ENCODE measurements at places on chromosomes 3 and 15.
A peak's percentile ranks its signal among the peaks of the same experiment; 100 is the strongest.

- ATAC-seq = no peak
- no peaks in the 10 kb centered on the region for H3K36me3 ChIP-seq
- H3K27ac ChIP-seq = no peak overlapping the region
- no peak overlapping the region for H3K4me3 ChIP-seq
- no peaks in the 10 kb centered on the region for H3K27me3 ChIP-seq
Measured at GRCh38 chr3:196547067-196547466, 21.3 kb downstream of the WDR53 start.

DNA sequence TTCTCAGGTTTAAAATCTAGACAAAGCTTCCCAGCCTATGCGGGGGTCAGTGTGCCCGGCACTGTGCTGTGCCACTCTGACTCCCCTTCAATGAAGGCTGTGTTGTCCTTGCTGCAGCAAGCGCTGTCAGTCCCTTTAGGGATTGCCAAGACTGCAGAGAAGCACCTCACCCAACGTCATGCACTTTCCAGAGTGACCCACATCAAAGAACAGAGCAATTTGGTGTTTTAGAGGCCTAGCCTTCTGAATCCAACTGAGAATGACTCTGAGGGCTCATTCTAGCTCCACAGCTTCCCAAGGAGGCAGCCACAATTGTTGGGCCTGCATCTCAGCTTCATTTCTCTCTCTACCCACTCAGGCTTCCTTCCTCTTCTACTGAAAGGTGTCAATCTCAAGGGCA is 26.4 kb downstream of the SLC9A9 start:
- no peaks in the 10 kb centered on the region for H3K27me3 ChIP-seq
- peak overlapping the region; percentile 17 for H3K27ac ChIP-seq
- H3K4me3 ChIP-seq = peak overlapping the region; percentile 21

- ATAC-seq = no peak
- H3K27ac ChIP-seq = no peak overlapping the region
- no peaks in the 10 kb centered on the region for H3K36me3 ChIP-seq
- no peak overlapping the region for H3K4me3 ChIP-seq
- H3K27me3 ChIP-seq = peaks cover 6% of the 10 kb centered on the region
Measured at GRCh38 chr15:86829245-86829644, 749.6 kb downstream of the AGBL1 start.

GRCh38 chr3:74357881-74358280 is 256.6 kb downstream of the CNTN3 start:
- no peak overlapping the region for H3K4me3 ChIP-seq
- ATAC-seq = no peak
- no peaks in the 10 kb centered on the region for H3K4me1 ChIP-seq
- no peaks in the 10 kb centered on the region for H3K27me3 ChIP-seq

- H3K27ac ChIP-seq = no peak overlapping the region
- H3K27me3 ChIP-seq = no peaks in the 10 kb centered on the region
- H3K4me1 ChIP-seq = peaks cover 6% of the 10 kb centered on the region
- no peaks in the 10 kb centered on the region for H3K36me3 ChIP-seq
- no peak for ATAC-seq
- no peak overlapping the region for H3K4me3 ChIP-seq
Measured at GRCh38 chr3:24052446-24052845, 107.4 kb downstream of the NR1D2 start.

GRCh38 chr3:126053949-126054569 is 29.9 kb downstream of the SLC41A3 start:
- no peak overlapping the region for H3K4me3 ChIP-seq
- peak; percentile 44 for ATAC-seq

DNA sequence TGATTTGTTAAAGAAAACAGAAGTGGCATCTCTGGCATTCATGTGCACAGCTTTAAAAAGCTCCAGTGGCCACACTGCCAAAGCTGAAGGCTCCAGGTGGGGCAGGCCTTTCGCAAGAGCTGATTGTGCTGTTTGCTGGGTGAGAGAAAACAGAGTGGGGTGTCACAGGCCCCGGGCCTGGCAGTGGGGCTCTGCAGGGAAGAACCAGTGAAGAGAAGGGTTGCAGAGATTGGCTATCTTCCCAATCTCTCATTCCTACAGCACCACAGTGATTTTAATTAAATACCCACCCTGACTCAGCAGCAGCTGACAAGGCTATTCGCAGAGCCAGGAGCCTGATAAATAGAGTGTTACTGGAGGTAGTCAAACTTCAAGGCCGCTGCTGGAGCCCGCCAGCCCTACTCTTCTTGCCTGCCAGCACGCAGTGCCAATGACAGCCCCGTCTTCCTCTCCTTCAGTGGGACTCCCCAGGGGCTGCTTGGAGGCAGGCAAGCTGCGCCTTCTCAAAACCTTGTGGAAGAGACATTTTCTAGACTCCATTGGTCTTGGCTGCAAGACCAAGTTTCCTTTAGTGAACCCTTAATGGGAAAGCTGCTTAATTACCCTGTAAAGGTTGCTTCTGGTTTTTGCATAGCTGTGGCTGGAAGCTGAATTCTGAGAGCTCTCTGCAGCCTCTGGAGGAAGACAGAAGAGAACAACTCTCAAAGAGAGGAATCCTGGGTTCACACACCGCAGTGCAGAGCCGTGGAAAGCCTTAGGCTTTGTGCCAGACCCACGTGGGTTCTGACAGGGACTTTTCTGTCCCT is 225.8 kb upstream of the SLCO3A1 start:
- no peaks in the 10 kb centered on the region for H3K36me3 ChIP-seq
- no peak for ATAC-seq
- H3K4me1 ChIP-seq = no peaks in the 10 kb centered on the region
- no peak overlapping the region for H3K4me3 ChIP-seq

GRCh38 chr3:184663756-184664155 is 48.1 kb downstream of the MAGEF1 start:
- ATAC-seq = no peak
- H3K27ac ChIP-seq = no peak overlapping the region
- H3K36me3 ChIP-seq = no peaks in the 10 kb centered on the region
- H3K4me3 ChIP-seq = no peak overlapping the region

DNA sequence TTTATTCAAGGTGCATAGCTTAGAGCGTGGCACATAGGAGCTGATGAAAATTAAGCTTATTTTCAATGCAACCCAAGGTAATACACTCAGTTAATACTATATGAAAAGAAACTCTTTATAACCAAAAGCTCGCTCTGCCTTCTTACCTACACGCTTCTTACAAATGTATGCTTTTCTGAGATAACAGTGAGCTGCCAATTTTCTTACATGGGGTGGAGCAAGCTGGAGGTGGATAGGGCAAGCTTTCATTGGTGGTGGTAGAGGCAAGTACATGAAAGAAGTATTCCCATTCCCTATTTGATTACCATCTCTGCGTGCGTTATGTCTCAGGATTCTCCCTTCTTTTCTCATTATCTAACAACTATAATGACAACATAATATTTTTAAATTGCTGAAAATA is 8.9 kb downstream of the DZIP3 start:
- H3K4me1 ChIP-seq = peaks cover 28% of the 10 kb centered on the region
- ATAC-seq = no peak
- no peaks in the 10 kb centered on the region for H3K36me3 ChIP-seq
- H3K27ac ChIP-seq = no peak overlapping the region
- no peak overlapping the region for H3K4me3 ChIP-seq

GRCh38 chr3:112460519-112461195 is 38.6 kb downstream of the BTLA start:
- H3K4me1 ChIP-seq = peaks cover 46% of the 10 kb centered on the region
- H3K4me3 ChIP-seq = peak overlapping the region; percentile 61
- peak overlapping the region; percentile 80 for H3K27ac ChIP-seq
- peak; percentile 43 for ATAC-seq
- H3K27me3 ChIP-seq = no peaks in the 10 kb centered on the region

DNA sequence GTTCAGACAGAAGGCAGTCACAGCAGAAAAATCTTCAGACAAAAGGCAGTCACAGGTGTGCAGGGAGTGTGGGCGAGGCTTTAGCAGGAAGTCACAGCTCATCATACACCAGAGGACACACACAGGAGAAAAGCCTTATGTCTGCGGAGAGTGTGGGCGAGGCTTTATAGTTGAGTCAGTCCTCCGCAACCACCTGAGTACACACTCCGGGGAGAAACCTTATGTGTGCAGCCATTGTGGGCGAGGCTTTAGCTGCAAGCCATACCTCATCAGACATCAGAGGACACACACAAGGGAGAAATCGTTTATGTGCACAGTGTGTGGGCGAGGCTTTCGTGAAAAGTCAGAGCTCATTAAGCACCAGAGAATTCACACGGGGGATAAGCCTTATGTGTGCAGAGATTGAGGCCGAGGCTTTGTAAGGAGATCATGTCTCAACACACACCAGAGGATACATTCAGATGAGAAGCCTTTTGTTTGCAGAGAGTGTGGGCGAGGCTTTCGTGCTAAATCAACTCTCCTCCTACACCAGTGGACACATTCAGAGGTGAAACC is 27.6 kb downstream of the ZNF589 start:
- ATAC-seq = peak; percentile 86
- peaks cover 59% of the 10 kb centered on the region for H3K36me3 ChIP-seq
- peak overlapping the region; percentile 86 for H3K27ac ChIP-seq

DNA sequence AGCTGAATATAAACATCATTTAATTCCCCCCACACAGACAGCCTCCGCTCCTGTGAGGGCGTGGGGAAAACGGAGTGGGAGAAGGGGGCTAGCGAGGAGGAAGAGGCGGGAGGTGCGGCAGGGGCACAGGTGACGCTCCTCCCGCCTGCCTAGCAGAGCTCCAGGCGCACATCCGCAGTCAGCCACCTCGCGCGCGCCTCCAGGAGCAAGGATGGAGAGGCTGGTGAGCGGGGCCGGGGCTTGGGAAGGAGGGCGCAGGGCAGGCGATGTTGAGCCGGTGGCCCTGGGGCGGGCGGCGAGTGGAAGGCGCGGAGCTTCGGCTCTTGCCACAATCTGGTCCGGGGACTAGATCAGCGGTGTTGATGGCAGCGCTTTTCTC is at the start of gene CD200:
Gene CD200 (plus strand): TSS at position 155 of the 379 bp plus-strand sequence. CDS start 57 bp downstream, at position 212.
- peak within 1 kb of the TSS; percentile 74 for H3K27ac ChIP-seq
- no peaks in the 10 kb centered on the region for H3K27me3 ChIP-seq
- H3K4me3 ChIP-seq = peak within 1 kb of the TSS; percentile 92
- peak; percentile 82 for ATAC-seq
- peaks cover 21% of the 10 kb centered on the region for H3K4me1 ChIP-seq

GRCh38 chr3:10600296-10600714 is 94.9 kb upstream of the ATP2B2 start:
- no peaks in the 10 kb centered on the region for H3K36me3 ChIP-seq
- ATAC-seq = no peak
- no peak overlapping the region for H3K27ac ChIP-seq

DNA sequence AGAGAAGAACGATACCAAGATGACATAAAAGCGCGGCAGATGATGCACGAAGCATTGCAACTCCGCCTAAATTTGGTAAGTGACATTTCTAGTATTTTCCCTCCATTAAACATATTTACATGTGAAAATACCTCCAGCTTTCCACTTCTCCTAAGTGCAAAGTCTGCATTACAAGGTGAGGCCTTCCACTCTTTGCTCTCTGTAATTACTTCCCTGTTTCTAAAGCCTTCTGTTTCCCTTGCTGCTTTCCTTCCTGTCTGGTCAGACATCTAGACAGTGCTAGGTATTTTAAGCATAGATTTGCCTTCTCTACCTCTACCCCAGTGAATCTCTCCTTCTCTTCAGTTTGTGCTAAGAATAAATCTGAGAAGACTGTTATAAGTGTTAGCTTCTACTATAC is 1.9 kb downstream of the P2RY12 start:
- H3K27me3 ChIP-seq = peaks cover 3% of the 10 kb centered on the region
- H3K27ac ChIP-seq = no peak overlapping the region
- no peak for ATAC-seq

DNA sequence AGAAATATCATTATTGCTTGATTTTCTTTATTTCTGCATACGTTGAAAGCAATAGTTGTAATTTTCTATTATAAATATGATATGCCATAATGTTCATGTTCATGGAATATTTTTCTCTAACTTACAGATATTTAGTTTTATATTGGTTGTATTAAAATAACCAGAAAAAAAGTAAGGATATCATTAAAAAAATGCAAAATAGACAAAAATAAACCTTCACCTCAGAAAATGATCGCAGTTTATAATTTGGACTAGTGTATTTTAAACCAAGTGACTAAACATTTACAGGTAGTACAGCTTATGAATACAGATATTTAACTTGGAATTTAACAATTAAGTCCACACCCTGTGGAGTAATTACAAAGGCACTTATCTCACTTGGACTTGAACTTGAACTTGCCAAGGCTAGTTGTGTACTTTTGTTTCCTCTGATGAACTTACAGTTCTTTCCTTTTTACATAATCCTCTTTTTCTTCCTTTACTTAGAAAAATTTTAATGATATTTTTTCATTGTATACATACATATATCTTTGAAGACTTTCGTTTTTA is 156.7 kb downstream of the CHL1 start:
- ATAC-seq = no peak
- peaks cover 3% of the 10 kb centered on the region for H3K4me1 ChIP-seq
- H3K27me3 ChIP-seq = no peaks in the 10 kb centered on the region
- H3K36me3 ChIP-seq = no peaks in the 10 kb centered on the region
- H3K4me3 ChIP-seq = no peak overlapping the region

GRCh38 chr15:73792415-73792814 is 39.3 kb upstream of the INSYN1 start:
- H3K27ac ChIP-seq = no peak overlapping the region
- peaks cover 14% of the 10 kb centered on the region for H3K27me3 ChIP-seq
- ATAC-seq = no peak
- H3K4me1 ChIP-seq = no peaks in the 10 kb centered on the region
- no peaks in the 10 kb centered on the region for H3K36me3 ChIP-seq

DNA sequence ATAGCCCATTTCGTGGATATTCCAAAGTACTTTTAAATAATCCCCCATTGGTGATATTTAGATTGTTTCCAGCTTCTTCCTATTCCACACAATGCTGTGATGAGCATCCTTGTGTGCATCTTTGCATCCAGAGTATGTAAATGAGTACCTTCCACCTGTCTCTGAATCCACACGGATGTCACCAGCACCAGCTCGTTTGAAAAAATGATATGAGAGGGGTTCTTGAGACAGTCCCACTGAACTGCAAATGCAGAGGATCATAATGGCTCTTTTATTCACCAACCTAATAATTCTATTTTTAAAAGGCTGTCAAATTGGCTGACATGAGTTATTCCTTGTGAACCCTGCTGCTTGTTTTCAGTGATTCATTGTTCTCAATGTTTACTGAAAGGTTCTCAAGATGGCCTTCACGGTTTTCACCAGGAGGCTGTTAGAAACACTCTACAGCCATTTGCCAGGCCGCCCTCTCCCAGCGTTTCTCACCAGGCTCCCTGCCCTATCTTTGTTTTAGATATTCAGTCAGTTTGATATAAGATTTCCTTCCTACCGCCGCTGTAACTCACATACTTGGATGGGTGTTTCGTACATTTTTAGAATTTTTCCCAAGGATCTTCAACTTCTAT is 96.7 kb upstream of the PTPRG start:
- ATAC-seq = no peak
- H3K27ac ChIP-seq = no peak overlapping the region
- peaks cover 3% of the 10 kb centered on the region for H3K27me3 ChIP-seq
- no peak overlapping the region for H3K4me3 ChIP-seq

GRCh38 chr3:154776549-154777225 is 303.4 kb upstream of the MME start:
- H3K4me3 ChIP-seq = no peak overlapping the region
- ATAC-seq = no peak
- no peaks in the 10 kb centered on the region for H3K4me1 ChIP-seq
- no peak overlapping the region for H3K27ac ChIP-seq

GRCh38 chr3:56616478-56617006 is 59.6 kb downstream of the CCDC66 start:
- peaks cover 30% of the 10 kb centered on the region for H3K4me1 ChIP-seq
- peak overlapping the region; percentile 17 for H3K27ac ChIP-seq
